ENCODE measurements at places on chromosomes 2 and 18.
A peak's percentile ranks its signal among the peaks of the same experiment; 100 is the strongest.

DNA sequence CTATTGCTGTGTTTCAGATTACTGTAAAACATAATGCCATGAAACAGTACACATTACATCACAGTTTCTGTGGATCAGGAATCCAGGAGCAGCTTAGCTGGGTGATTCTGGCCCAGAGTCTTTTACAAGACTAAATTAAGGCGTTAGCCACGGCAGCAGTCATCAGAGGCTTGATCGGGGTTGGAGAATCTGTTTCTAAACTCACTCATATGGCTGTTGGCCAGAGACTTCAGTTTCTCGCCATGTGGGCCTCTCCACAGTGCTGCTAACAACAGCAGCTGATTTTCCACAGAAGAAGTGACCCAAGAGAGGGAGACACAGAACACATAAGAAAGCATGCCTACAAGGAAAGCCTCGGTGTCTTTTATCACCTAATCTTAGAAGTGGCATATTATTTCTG lies 89.2 kb upstream of the MYO3B start:
- peak; percentile 38 for DNase-seq

- DNase-seq = peak; percentile 68
Observed at GRCh38 chr2:165469417-165469816, at the start of gene CSRNP3. CSRNP3 (plus strand) TSS chr2:165469698; CDS start chr2:165595066, 125,368 bp downstream.

DNA sequence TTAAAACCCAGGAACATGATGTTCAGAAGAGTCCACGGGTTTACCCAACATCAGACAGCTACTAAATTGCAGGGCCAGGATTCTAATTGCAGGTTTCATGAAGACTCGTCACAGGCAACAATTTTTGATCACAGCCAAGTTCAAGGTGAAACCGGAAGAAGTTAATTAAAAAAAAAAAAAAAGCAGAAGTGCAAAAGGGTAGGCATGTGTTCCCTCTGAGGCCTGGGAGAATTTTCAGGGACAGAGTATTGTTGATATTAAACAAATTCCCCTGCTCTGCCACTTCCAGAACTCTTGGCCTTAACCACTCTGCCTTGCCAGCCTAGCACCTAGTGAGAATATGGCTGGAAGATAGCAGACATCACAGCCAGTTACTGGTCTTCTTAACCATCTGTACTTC lies 99.4 kb upstream of the TRIB2 start:
- no peak for DNase-seq

DNA sequence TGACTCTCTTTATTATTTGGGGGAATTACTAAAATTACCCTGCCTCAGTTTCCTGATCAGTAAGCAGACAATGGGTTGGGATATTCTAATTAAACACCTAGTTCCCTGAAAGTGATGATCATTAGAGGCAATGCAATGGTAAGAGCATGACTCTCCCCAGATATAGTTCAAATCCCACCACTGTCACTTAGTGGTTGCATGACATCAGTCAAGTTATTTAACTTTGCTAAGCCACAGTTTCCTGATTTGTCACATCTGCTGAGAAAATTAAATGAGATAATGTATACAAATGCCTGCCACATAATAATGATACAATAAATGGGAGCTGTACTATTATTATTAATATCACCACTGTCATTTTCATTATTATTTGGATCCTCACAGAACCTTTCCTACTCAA lies 29.9 kb downstream of the ZEB2 start:
- DNase-seq = no peak

- peak; percentile 44 for DNase-seq
Observed at GRCh38 chr2:55482186-55482884, 37.2 kb upstream of the CFAP36 start.
